ENCODE measurements at places on chromosomes 16 and 17.

DNA sequence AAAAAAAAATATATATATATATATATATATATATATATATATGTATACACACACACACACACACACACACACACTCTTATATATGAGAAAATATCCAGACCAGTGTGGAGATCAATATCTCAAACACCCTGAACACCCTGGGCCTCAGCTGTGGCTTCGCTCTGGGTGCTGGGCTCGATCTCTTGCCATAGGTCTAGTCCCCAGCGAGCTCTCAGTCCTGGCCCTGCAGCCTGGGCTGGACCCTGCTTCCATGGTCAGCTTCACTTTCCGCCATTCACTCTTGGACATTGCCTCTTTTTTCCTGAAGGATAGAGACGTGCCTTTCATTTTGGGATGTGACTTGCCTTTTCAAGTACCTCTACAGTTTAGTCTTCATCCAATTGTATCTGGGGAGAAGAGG is 341.7 kb downstream of the CPPED1 start:
- DNase-seq, result no peak

- DNase-seq, result no peak
These were observed 53.4 kb upstream of the ZKSCAN2 start for GRCh38 chr16:25311039-25311438.

DNA sequence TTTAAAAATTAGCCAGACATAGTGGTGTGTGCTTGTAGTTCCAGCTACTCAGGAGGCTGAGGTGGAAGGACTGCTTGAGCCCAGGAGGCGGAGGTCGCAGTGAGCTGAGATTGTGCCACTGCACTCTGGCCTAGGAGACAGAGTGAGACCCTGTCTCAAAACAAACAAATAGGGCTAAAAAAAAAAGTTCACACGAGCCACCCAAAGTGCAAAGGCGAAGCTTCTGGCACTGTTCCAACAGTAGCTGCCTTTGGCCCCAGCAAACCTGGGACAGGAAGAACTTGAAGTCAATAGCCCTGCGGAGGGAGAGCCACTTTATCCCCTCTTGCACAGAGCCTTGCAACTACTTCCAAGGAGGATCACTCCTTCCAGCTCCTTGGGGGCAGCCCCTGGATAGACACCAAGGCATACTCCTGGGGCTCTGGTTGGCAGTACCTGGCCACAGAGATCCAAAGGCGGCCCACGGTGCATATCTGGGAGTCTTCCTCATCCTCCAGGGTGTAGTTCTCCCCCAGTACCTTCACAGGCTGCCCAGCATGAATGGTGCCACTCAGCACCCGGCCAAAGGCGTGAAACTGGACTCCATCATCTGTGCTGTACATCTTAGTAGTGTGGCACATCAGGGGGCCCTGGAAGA is 14.7 kb downstream of the HIGD1B start:
- no peak for DNase-seq

DNA sequence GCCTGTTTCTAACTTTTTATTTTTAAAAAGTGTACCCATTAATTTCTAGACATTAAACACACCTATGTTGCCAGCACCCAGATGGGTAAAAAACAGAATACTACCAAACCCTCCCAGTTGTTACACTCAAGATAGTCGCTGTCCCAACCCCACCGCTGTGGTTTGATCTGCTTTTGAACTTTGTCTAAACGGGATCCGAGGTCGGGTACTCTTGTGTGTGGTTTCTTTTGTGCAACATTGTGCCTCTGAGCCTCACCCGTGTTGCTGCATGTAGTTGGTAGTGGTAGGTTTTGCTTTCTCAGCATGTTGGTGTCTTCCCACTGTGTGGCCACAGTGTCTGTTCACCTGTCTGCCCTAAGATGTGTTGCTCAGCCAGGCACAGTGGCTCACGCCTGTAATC is 4.3 kb downstream of the KLHL36 start:
- no peak for DNase-seq

DNA sequence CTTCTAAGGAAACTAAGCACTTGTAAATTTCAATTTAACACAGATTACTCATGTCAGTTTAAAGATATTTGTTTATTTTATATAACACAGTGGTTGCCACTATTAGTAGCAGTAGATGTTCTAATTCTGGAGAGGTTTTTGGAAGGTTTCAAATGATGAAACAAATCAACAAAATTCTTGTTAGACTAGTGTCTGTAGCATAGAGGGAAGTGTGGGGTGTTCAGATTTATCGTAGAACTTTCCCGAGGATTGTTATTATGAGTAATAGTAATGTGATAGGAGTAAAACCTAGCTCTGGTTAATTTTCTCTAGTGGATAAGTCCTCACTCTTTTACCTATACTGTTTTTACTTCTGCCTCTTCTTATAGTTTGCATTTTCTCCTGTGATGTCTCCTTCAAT is 6.3 kb downstream of the GAN start:
- no peak for DNase-seq

DNA sequence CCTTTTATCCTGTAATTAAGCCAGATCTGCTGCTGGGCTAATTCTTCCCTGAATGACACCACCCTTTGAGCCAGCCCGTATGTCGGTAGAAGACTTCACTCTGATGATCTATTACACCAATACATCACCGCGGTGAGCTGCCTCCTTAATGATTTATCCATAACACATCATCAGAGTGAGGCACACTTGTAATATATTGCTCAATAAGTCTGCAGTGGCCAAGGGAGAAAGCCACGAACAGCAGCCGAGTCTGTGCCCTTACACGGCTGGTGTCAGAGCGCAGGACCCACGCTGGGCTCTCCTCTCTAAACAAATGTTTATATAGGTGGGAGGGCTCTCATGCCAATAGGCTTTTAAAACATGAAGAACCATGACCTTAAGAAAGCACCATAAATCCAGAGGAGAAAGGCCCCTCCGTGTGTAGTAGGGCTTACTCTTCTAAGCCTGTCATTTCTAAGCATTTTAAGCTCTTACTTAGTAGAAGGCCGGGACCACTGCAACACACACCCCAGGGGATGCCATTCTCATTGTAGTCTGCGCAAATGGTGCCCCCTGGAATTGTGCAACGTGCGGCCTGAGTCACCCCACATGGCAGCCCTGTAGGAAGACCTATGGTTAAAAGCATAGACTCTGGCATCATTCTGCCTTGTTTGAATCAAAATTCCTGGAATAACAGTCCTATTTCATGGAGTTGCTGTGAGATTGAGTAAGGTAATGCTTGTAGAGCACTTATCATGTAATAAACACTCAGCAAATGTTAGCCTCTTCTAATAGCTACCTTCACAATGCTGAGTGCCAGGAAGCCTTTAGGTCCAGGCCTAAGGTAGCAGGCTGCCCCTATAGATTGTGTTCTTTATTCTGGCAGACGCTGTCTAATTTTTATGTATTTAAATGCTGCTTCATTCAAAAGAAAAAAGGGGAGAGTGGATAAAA is 26.1 kb downstream of the MRPS23 start:
- no peak for DNase-seq

- no peak for DNase-seq
These were observed 38.9 kb upstream of the RPL38 start for GRCh38 chr17:74164446-74165045.

DNA sequence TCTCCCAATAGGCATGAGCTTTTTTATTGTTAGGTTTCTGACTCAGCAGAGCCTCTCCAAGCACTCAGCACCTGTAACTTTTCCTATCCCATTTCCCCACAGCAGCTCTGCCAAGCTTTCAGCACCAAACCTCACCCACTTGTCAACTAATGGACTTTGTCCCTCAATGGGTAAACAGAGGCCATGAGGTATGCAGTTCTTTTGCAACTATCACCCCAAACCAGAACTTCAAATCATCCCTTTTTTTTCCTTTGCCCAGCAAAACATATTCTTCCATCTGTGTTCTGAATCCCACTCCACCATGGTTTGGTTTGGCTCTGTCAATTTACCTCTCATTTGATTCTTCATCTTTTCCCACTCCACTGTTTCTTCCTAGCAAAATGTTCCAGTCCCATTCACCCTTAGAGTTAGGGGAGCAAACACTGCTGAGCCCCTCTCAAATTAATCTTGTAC is 58.1 kb downstream of the TOX3 start:
- no peak for DNase-seq

DNA sequence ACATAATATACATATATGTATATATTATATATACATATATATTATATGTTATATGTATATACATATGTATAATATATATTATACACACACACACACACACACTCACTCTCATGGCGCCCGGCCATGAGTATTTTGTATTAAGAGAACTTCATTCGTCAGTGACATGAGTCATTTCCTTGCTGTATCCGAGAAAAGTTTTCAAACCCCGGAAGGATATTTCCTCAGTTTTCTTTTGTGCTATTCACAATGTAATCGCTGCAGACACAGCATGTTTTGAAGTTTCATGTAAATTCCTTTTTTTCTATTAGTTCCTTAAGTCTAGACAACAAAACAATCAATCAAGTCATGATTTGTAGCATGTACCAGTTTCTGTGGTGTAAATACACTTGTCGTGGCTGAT is 33.3 kb downstream of the OR1D5 start:
- DNase-seq, result no peak

DNA sequence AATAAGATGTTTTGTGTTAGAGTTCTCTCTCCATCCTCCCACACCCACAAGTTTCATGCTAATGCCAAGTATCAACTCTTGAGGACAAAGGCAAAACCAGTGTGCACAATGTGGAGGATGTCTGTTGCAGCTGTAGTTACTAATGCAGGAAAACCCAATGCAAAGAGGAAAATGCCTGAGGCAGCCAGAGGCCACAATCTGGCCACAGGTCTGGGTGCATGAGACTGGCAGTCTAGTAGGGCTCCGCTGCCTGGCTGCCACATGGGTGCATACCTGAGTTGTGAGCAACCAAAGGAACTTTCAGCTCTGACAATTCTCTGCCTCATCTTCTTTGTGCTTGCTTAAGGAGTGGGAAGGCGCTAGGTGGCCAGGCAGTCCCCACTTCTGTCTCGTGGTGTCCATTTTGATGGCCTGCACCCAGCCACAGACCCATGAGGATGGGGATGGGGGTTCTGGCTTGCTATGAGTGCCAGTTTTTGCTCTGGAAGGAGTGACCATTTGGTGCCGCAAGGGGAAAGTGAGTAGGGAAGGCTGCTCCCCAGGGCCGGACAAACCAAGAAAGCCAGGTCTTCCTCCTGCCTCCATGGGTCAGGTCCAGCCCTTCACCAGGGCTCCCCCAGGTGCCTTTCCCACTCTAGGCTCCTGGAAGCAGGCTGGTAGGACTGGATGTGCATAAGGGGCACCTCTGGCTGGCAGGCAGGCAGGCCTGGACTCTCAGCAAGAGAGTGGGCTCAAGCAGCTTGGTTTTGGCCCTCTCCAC is 4.2 kb upstream of the GFOD2 start:
- no peak for DNase-seq

GRCh38 chr16:54268766-54269165 is 17.8 kb downstream of the IRX3 start:
- DNase-seq, result no peak

GRCh38 chr17:13647543-13648021 is 45.9 kb upstream of the HS3ST3A1 start:
- DNase-seq, result no peak

GRCh38 chr17:72829883-72830282 is 262.6 kb downstream of the SLC39A11 start:
- no peak for DNase-seq

GRCh38 chr16:9921997-9922396 is 260.2 kb downstream of the GRIN2A start:
- no peak for DNase-seq

DNA sequence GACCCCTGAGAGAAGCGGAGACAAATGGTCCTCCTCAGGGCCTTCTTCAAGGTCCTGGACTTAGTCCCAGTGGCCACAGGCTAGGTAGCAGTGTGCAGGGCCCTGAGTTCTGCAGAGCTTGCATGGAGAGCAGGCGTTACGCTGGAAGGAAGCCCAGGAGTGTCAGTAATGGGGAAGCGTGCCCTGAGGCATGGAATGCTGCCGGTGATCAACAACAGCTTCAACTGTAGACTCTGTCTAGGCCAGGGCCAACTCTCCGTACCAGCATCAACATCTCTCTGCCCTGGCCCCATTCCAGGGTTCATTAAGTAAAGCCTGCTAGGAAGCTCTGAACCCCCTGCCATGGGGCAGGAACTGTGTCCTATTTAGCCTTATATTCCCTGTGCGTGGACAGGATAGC is 568 bp upstream of the TNK1 start:
- no peak for DNase-seq

DNA sequence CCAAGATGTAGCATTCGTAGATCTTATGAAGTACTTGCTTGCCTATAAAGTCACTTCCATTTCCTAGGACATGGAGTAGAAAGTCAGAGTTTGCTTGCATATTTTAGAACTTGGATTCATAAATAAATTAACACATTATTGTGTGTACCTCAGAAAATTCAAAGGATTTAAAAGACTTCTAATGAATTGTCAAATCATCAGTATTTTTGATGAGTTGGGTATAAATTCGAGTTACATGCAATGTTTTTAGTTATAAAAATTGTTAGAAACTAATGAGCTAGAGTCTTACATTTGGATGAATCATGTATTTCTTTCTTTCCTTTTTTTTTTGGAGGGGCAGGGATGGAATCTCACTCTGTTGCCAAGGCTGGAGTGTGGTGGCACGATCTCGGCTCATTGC is 156.9 kb upstream of the KCNJ16 start:
- no peak for DNase-seq

DNA sequence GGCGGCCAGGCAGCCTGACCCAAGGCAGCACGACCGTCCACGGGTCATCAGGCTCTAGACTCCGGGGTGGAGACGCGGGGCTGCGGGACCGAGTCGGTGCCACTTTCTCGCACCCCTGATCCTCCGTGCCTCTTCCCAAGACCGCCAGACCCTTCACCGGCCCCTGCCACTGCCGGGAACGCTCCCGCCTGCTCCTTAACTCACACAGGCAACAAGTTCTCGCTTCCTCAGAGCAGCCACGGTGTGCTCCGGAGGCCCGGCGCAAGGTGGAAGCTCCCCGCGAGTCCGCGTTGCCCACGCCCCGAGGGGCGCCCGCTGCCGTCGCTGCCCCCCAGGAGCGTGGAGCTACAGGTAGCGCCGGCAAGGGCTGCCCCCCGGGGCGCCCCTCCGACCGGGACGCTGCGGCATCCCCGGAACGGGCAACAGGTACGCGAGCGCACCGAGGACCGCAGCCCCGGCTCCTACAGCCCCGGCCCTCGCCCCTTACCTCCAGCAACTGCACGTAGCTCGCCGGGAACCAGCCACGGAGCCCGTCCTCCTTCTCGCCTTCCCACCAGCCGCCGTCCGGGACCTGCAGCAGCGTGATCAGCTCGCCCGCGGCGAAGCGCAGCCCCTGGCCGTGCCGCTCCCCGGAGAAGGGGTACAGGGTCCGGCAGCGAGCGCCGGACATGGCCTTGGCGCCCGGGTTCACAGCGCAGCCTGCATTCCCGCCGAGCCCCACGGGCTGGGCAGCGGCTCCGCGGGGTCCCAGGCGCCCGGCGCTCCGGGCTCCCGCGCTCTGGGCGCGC is 491 bp downstream of the GAS7 start:
- DNase-seq, result no peak

GRCh38 chr16:1713331-1713730 is 7.3 kb downstream of the MAPK8IP3 start:
- DNase-seq, result no peak

GRCh38 chr17:82815354-82815753 is 24.5 kb downstream of the ZNF750 start:
- DNase-seq, result no peak

GRCh38 chr16:12513791-12514175 is 289.9 kb downstream of the CPPED1 start:
- DNase-seq, result no peak

GRCh38 chr17:80750263-80750662 is 205.6 kb downstream of the RPTOR start:
- no peak for DNase-seq

Measured in stimulated activated CD8-positive, alpha-beta memory T cell treated with anti-CD3 and anti-CD28 coated beads, Interleukin-7, amount 100 ng/mL, for 24 hours (primary cell).